ENCODE measurements at places on chromosomes 11 and 22.

- no peak for DNase-seq
These were observed 1.2 kb downstream of the ESS2 start for GRCh38 chr22:19143212-19143611.

DNA sequence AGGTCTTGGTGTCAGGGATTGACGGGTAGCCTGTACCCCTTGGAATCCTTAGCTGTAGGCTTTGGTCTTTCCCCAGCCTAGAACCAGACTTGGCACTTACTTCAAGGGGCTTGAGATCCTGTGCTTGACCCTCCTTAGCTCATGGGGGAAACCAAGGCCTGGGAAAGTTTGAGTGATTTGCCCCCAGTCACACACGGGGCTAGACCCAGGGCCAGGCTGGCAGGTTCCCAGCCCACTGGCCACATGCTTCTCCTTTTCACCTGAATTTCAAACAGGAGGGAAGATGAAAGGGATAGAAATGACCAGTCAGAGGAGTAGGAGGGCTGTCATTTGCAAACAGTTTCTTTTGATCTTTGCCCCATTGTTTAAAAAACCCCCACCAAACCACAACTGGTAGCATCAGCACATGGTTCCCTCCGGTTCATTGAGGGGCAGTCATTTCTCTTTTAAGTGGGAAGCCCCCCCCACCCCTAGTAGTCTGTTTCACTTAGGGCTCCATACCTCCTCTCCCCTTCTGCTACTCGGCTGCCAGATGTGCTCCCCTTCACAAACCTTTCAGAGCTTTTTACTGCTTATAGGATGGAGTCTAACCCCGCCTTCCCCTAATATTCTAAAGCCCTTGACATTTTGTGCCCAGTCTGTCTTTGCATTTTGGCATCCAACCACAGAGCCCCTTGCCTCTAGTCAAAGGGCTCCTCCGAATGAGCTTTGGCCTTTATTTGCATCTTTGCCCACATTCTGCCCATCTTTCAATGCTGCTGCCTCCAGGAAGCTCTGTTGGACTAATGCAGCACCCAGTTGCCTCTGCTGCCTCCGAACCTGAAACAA, 37.6 kb downstream of the ZNRF3 start:
- no peak for DNase-seq

- DNase-seq = peak; percentile 36
These were observed 5.9 kb downstream of the PHOX2A start for GRCh38 chr11:72238040-72238450.

- DNase-seq = no peak
These were observed 10.7 kb upstream of the VPS37C start for GRCh38 chr11:61171907-61172306.

DNA sequence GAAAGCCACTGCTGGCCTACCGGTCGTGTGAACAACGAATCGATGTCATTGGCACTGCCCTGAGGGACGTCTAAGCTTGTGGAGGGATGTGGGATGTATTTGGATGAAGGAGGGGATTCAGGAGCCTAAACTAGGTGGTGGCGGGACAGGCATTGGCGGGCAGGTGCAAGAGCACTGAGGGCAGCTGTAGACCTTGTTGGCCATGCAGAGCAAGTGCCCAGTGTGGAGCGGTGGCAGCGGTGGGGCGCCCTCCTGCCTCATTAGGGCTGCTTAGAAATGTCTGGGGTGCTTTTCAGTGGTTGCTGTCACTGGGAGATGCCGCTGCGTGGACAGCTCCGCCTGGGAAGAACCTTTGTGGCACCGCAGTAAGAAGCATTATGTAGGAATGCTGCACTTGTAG, 220.2 kb downstream of the TBC1D22A start:
- DNase-seq = no peak

GRCh38 chr22:39185601-39186012, 33.1 kb upstream of the CBX7 start:
- no peak for DNase-seq

DNA sequence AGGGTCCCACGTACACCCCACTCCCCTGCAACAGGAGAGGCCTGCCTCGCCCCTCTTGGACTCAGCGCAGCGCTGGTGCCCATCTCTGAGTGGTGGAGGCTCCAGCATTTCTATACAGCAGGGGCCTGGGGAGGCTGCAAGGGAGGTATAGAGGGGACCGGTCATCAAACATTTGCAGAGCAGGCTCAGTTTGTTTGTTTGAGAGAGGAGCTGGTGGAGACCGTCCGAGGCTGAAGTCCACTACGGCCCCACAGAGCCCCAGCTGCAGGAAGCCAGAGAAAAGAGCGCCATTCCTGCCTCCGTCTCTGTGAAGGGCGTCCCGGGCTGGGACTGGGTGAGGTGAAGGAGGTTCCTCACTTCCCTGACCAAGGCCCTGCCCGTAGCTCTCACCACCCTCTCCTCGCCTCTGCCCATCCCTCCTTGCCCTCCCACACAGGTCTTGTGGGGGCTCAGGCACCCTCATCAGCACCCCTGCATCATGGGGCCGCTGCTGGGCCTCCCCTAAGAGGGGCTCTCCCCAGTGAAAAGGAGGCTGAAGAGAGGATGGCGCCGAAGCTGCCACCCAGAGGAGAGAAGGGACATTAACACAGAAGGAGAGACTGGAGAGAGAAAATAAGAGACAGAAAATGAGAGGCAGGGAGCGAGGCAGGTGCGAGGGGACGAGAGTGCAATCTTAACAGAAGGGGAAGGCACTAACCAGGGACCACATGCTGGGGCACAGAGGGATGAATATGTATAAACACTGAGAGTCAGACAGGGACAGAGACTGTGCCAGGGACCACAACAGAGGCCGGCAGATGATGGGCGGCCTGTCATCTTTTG, 24.5 kb downstream of the RPUSD4 start:
- DNase-seq = no peak

DNA sequence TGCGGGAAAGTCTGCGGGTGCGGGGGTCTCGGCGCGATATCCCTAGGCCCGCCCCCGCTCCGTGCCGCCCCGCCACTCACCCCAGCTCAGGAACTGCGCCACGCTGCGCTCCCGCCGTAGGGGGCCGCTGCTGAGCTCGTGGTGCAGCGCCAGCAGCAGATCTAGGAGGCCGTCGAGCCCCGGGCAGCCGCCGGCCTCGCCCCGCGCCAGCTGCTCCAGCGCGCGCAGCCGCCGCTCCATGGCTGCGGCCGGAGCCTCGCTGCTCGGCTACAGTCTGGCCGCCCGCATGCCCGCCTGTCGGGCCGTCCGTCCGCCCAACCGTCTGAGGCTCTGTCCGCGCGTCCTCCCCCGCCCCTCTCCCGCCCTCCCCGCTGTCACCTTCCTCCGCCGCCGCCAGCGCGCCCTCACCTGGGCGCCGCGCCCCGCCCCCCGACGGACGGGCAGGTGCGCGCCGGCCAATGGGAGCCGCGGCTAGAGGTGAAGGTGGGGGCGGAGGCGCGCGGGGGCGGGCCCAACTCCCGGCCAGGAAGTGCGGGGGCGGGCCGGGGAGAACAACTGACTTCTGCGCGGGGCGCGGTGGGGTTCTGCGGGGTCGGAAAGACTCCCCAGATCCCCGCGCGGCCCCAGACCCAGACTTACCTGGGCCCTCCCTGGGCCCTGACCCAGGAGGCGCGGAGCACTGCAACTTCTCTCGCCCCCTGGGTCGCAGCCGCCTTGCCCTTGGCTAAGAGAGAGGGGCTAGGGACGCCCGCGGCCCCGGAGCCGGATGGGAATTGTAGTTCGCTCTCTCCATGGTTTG, at the start of gene CDC42BPG:
TSS of gene CDC42BPG (minus strand) at position 324 of the 799 bp plus-strand sequence. CDS start at position 240, 84 bp downstream.
- peak; percentile 77 for DNase-seq

GRCh38 chr11:132535830-132536229, 996.5 kb downstream of the OPCML start:
- DNase-seq = no peak

GRCh38 chr11:2533587-2534133, 88.9 kb downstream of the KCNQ1 start:
- DNase-seq = no peak

DNA sequence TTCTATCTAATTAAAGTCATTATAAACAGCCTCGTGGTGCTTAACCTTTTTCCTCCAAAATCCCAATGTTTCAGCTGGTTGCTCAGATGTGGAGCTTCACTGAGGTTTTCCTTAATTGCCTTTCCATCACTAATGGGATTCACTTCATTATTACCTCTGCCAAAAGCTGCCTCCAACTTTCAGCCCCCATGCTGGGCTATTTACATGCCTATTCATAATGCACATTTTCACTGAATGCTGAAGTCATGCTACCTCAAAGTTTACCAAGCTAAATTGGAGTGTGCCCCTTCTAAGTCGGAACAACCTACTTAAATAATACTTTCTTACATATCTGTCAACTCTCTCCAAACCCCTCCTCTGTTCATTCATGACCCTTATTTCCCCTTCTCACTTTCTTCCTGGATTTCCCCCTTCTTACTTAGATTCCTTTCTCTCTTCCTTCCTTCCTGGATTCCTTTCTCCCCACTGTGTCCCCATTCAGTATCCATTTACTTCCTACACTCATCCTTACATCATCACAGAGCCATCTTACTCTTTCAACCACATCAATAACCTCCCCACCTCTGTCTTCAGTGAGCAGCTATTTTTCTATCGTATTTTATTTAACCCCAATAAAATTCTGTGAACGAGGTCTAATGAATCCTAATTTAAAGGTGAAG, 887.3 kb upstream of the TENM4 start:
- no peak for DNase-seq

DNA sequence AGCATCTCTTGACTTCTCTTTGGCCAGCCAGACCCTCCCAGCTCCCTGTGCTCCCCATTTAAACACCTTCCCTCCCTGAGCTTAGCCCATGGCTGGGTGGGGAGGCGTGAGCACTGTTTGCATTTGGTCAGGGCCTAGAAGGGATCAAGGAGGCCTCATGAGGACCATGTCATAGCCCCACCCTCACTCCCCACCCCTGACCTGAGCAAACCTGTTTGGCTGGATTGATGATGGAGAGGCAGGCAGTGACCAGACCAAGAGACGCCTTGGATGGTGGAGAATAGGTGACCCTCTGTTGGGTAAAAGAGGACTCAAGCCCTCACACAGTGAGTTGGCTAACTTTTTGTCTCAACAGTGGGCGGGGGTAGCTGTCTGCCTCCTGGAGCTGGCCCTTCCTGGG, 49.9 kb downstream of the ST3GAL4 start:
- DNase-seq = no peak

GRCh38 chr11:76667856-76668255, 2.7 kb downstream of the LRRC32 start:
- no peak for DNase-seq

GRCh38 chr22:31532060-31532459, 35.7 kb downstream of the SFI1 start:
- no peak for DNase-seq

- no peak for DNase-seq
These were observed 85.4 kb downstream of the MTNR1B start for GRCh38 chr11:93054881-93055280.

DNA sequence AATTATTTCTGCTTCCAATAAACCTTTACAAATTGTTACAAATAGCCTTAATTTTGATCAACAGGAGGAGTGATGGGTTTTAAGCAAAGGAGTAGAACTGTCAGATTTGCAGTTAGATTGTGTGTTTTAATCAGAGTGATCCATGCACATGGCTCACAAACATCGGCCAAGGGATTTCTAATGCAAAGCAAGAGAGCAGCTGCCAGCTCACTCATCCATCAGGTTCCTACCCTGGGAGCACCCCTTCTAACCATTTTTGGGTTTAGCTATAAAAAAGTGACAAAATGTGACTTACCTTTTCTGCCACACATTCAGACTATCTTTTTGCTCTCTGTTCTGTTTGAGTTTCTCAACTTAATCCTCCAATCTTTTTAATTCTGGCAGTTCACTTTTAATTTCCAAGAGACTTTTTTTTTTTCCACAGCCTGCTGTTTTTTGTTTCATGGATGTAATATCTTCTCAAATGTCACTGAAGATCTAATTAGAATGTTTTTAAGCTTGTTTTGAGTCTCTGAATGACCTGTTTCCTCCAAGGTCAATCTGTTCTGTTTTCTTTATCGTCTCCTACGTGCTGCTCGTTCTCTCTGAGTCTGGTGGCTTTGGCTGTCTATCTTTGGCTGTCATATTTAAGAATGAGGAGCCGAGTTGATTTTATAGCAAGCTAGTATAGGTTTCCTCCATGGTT, 6.0 kb downstream of the IZUMO1R start:
- DNase-seq = no peak

GRCh38 chr11:36492724-36493304, 17.3 kb downstream of the TRAF6 start:
- peak; percentile 53 for DNase-seq

DNA sequence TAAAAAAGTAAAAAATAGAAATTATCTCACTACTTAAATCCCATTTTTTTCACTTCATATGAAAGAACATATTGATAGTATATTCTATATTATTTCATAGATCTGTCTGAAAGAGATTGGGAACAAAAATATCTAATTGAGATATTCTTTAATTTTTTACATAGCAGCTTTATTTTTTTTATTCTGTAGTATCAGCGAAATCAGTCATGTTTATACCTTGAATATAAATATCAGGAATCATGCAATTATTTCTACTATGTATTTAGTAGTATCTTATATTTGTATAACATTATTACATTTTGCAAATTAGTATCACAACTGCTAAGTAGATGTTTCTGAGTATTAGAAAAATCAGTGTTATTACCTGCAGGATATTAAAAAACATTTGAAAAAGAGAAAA, 20.4 kb downstream of the C11orf54 start:
- DNase-seq = no peak

GRCh38 chr22:26494506-26494905, 10.8 kb downstream of the SRRD start:
- DNase-seq = no peak

DNA sequence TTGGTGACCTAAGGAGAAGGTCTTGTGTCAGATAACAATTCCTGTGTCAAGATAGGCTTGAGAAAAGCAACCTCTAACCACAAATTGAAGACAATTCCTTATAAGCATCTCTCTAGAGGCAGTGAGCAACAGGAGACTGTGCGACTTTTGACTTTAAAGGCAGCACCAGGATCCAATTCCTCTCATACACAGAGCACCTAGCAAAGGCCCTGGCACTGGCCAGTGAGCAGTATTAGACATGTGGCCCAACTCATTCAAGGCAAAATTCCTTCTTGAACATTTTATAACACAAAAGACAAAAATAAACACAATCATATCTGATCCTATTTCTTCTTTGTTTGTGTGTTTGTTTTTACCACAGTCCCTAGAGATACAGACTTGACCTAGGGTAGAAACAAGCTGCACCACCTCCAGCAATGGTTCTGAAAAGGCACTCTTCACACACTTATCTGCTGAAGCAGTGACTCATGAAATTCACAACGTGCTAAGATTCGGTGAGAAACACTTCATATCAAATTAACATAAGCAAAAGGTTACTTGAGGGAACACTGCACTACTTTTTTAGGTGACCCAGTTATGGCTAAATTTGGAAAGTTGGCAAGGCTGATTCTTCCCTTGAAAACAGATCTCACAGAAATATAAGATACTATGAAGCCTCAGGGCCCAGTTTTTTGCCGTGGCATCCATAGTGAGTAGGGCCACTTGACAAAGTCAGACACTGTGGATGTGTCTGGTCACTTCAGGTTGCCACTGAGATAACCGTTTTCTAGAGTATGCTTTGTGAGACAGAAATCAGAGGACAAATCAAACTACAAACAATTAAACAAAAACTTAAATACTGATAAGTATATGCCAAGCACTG, 1018.9 kb downstream of the DLG2 start:
- no peak for DNase-seq

DNA sequence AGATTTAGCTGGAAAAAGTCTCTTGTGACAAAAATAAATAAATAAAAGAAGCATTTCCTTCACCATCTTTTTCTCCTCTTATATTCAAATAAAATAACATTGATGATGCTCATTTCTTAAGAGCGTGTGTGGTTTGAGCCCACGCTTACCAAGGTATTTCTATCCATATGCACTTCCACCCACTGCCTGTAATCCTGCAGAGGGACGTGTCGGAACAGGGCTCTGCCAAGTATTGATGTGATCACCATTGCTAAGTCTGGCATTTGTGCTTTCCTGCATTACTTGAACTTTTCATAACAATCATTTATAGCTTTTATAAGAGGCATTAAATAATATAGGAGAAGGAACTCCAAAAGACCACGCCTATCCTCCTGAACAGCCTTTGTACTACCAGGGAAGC, 107.6 kb downstream of the SHANK2 start:
- DNase-seq = no peak

Data from CD4-positive, alpha-beta T cell treated with Interleukin-6 at 100 ng/mL for 8 hours (primary cell).